ENCODE measurements at places on chromosomes 3 and 15.

DNA sequence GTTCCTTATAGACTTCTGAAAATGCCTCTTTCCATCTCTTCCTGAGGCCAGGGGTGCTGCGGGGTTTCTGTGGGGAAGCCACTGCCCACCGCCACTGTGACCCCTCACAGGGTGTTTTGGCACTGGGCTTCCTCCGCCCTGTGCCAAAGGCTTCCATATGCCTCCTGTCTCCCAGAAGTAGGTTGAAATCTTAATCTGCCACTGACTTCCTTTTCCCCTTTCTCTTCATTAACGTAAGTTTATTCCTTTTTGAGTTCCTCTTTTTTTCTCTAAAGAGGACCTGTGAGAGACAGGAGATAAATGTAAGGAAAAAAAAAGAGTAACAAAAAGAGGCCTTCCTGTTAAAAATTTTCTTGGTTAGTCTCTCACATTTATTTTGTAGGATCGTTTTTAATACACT lies 220.5 kb downstream of the CTNNB1 start:
- no peak for DNase-seq

DNA sequence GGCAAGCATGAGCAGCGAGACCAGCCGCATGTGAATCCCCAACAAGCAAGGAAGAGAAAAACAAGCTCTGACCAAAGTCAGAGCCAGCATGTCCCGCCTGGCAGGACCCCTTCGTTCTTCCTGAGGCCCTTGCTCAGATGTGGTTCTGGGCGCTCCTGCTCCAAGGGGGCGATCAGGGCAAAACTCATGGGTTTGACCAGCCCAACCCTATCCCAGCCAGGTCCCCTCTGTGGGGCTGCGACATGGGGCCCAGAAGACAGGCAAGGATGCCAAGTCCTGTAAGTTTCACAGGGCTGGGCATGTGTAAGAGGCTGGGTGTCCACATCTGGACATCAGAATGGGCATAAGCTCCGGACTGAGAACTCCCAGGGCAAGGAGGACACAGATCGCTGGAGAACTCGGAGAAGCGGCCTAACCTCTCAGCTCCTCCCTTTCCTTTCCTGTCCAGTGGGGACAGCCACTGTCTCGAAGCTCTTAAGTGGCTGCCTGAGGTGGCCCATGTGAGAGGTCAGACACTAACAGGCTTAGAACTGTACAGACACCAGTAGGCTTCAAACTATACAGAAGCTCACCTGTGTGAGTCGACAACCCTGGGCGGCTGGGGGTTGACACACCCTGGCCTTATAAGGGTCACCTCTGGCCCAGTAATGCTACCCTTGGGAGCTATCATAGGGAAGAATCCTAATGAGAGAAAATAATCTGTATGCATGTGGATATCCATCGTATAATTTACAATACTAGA lies 48.9 kb downstream of the XXYLT1 start:
- no peak for DNase-seq

DNA sequence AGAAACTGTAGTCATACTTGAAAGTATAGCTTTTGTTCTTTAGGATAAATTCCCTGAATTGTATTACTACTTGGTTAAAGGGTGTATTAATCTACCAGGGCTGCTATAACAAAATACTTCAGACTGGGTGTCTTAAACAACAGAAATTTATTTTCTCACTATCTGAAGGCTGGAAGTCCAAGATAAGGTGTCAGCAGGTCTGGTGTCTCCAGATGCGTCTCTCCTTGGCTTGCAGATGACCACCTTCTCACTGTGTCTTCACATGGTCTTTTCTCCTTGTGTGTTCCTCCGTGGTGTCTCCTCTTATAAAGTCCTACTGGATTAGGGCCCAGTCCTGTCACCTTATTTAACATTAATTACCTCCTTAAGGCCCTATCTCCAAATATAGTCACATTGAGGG lies 33.7 kb downstream of the MED12L start:
- no peak for DNase-seq

- no peak for DNase-seq
Observed at GRCh38 chr3:136696797-136697196, 55.4 kb downstream of the STAG1 start.

DNA sequence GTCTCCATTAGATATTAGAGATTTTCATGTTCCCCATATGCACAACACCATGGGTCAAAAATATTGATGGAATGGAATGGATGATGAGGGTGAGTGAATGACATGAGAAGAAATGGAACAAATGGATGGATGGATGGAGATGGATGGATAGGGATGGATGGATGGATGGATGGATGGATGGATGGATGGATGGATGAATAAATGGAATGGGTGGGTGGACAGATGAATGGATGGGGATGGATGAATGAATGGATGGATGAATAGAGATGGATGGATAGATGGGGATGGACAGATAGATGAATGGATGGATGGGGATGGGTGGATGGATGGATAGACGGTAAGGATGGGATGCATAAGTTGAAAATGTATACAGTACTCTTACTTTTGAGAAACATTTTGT lies 18.6 kb downstream of the CFAP92 start:
- DNase-seq: no peak

GRCh38 chr3:29914861-29915524 lies 634.1 kb downstream of the RBMS3 start:
- peak; percentile 12 for DNase-seq

DNA sequence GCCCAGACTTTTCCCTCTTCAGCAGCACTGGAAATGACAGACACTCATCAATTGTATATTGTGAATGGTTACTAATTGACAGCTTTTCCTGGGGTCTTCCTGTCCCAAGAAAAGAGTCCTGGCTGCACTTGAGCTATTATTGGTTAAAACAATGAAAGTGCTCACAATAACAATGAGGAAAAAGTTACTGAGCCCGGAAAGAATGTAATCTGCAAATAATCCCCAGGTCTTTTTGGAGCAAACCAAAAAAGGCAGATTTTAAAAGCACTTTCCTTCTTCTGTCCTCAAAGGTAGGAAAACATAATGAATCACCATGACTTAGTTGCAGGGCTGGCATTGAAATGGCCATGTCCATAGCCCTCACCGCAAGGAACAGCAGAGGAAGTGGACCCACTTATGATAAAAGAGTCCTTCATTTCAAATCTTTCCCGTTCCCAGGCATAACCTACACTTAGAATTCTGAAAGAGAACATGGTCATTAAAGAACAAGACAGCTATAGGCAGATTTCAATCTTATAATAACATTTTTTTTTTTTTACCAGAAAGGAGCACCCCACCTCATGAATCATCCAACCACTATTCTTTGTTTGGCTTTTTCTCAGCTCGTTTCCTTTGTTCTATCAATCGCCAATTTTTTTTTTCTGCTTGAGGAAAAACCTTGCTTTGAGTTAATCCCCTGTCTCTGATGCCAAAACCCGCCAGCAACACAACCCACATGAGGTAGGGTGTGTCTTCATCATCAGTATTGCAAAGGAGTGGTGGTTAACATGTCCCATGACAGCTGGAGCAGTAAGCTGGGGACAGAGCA lies 35.5 kb upstream of the ATP1B3 start:
- peak; percentile 77 for DNase-seq

DNA sequence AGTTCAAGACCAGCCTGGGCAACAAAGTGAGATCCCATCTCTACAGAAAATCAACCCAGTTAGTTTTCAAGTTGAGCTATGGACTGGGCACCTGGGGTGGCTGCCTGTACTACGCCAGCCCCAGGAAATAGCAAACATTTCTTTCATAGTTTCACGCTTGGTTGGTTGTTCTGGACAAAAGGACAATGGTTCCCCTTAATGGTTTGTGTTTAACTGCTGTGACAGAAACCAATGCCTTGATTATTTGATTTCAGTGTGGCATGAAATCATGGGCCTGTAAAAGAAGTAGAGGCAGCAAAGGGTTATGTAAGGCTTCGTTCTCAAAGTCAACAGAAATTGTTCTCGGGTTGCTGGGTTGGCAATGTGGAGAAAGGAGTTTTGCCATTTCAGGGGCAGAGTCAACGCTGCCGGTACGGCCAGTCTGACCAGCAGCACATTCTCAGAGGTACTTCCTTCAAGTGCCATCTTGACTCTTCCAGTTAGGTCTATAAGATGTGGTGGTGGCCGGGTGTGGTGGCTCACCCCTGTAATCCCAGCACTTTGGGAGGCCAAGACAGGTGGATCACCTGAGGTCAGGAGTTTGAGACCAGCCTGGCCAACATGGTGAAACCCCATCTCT lies 12.7 kb downstream of the LCMT2 start:
- DNase-seq: peak; percentile 59

DNA sequence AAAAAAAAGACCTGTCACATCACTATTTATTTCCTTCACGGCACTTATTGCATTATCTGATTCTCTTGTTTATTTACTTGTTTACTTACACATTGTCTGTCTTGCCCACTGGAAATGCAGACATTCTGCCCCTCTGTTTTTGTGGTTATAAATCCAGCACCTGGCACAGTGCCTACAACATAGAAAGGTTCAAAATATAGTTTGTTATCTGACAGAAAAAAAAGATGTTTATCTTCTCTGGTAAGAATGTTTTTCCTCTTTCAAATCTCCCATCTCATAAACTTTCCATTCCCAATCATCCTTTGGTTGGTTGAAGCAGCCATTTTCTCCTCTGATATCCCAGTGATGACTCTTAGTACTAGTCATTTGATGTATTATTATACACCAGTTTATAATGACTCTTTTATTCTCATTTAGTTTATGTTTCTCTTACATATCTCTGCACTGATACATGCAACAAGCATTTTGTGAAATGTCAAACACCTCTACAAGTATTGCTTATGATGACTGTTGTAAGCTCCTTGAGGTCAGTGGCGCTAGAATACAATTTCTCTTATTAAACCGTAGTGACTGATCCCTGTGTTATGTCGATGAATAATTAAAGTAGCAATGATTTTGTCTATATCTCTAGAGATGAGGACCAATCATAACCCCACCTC lies 398.4 kb upstream of the TBL1XR1 start:
- DNase-seq: peak; percentile 73

DNA sequence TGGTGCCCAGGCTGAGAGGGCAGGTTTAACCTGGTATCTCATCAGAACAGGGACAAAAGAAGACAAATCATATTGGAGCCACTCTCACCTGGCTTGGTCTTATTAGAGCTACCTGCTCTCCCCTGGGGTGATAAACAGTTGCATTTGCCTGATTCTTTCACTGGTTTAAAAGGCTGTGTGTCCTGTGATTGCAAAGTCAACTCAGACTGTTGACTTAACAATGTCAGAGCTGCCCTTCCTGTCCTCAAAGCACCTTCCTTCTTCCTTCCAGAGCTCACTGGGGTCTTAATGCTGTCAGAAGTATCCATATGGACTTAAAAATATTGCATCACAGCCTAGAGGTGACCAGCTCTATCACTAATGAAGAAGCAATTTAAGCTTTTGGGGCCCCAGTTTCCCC lies 50.5 kb upstream of the MINAR1 start:
- DNase-seq: no peak

- DNase-seq: peak; percentile 8
Observed at GRCh38 chr3:117523418-117523817, 813.8 kb downstream of the TUSC7 start.

GRCh38 chr3:138434875-138435772 lies 708 bp downstream of the ESYT3 start:
- DNase-seq: peak; percentile 30

DNA sequence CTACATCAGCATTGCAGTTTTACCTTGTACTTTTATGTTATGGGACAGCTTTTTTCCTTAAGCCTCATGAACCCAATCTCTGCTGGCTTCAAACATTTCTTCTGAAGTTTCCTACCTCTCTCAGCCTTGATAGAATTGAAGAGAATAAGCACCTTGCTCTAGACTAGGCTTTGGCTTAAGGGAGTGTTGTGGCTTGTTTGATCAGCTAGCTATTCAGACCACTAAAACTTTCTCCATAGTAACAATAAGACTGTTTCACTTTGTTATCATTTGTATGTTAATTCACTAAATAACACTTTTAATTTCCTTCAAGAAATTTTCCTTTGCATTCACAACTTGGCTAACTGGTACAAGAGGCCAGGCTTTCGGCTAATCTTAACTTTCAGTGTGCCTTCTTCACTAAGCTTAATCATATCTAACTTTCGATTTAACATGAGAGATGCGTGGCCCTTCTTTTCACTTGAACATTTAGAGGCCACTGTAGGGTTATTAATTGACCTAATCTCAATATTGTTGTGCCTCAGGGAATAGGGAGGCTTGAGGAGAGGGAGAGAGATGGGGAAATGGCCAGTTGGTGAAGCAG lies 8.1 kb upstream of the TIGIT start:
- DNase-seq: no peak

DNA sequence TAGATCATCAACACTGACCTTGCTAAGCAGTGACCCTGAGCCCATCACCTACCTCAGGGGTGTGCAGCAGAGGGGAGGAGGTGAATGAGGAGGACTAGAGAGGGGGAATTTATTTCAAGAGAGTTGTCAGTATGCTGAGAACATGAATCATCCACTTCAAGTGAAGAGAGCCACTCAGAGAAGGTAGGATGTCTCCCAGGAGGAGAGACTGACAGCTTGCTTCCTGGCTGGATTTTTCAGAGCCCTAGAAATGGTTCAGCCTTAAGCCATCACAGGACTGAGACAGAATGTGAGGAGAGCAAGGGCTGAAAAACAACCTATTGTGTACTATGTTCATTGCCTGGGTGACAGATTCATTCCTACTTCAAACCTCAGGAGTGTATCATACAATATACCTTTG lies 34.8 kb downstream of the CCNL1 start:
- DNase-seq: peak; percentile 55

DNA sequence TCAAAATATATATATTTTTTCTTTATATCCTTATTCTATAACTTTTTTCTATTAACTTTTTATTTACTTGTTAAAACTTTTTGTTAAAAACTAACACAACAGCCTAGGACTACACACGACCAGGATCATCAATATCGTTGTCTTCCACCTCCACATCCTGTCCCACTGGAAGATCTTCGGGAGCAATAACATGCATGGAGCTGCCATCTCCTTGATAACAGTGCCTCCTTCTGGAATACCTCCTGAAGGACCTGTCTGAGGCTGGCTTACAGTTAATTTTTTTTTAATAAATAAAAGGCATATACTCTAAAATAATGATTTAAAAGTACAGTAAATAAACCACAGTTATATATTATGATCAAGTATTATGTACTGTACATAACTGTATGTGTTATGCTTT lies 58.9 kb downstream of the SFMBT1 start:
- peak; percentile 6 for DNase-seq

DNA sequence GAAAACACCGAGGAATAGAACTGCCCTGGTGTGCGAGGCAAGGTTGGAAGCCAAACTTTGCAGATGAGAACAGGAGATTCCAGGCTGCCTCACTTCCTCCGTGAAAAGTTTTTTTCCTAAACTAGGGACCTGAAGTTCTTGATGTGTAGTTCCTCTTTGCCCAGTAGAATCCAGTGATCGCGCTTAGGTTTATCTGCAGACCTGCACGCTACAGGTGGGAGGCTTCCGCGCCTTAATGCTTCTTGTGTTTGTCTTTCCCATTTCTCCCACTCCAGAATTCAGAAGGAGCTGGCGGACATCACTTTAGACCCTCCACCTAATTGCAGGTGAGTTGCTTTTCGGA lies 5.4 kb downstream of the UBE2E1 start:
- DNase-seq: no peak
